ENCODE measurements at places on chromosomes 7 and 10. TPM values are rescaled to one million over a fixed set of nuclear protein-coding genes. Genes with fewer than 3 reads are reported as not detected.

UPK3B gene
- not detected for total RNA-seq

CLCN1 gene
- not detected for total RNA-seq

IGFBP3 gene
- 2,130 TPM for total RNA-seq

ZPBP gene
- total RNA-seq, result not detected

Data from H4 (cell line).